DMS153 (cell line): ENCODE measurements at places on chromosomes 6 and 20.

DNA sequence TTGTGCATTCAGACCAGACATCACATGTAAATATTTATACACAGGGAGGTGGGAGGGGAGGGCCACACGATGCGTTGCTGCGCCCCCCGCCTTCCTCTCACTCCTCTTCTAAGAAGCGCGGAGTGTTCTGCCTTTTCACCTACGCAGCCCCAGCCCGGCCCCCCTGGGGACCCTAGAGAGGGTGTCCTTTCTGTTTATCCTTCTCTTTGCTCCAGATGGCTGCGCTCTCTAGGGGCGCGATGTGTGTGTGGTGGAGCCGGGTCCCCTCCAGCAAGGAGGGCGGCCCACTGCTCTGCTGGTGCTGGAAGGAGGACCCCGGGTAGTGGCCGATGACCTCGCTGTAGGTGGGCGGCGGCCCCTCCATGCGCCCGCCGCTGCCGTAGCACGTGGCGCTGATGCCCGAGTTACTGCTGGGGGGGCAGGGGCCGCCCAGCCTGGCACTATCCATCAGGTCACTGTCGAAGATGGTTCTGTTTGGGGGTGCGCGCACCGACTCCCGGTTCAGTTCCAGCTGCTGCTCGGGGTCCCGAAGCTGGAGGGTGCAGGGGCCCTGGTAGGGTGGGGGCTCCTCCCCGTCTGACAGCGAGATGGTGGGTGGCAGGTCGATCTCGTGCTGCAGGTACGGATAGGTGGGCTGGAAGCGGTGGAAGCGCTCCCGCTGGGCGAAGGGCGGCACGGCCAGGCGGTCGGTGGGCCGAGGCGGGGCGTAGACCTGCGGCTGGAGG, 31.8 kb upstream of the ZBP1 start:
- DNase-seq: no peak

DNA sequence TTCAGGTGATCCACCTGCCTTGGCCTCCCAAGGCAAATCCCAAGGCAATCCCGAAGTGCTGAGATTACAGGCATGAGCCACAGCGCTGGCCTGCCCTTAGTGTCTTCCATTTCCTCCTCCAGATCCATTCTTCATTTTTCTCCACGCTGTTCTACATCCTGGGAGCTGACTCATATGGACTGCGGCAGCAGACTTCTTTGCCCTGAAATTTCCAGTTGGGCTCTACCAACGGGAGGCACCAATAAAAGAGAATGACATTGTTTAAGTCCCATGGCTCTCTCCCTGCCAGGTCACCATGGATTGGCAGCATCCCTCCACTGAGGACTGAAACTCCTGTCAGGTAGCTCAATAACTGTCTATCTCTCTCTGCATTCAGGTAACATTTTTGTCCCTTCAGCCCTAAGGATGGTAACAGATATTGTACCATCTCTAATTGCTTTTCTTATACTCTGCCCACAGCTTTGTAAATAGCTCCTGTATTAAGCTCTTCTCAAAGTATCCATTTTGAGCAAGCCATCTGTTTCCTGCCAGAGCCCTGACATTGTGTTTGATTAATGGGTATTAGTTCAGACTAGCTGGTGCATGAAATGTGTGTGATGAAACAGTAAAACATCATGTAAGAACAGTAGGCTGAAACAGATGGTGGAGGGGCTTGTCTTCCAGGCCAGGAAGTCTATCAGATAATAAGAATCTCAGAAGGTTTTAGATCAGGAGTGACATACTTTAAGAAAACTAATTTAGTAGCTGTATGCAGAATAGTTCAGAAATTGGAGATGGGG, 3.6 kb downstream of the TBCC start:
- peak; percentile 86 for DNase-seq

DNA sequence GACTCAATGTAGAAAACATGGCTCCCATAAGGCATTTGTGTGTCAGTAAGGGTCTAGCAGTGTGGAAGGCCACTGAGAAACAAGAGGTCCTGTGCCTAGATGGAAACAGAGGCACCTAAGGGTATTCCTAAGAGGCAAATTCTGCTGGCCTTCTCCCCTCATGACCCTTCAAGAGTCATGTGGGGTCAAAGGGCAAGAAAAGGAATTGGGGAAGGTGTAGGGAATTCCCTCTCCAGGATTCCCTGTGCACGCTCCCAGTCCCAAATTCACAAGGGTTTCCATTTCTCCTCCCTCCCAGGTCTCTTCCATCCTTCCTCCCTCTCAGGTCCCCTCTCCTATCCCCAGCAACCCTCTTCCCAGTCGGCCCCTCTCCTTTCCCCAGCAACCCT, 568 bp downstream of the AGPAT1 start:
- no peak for DNase-seq

DNA sequence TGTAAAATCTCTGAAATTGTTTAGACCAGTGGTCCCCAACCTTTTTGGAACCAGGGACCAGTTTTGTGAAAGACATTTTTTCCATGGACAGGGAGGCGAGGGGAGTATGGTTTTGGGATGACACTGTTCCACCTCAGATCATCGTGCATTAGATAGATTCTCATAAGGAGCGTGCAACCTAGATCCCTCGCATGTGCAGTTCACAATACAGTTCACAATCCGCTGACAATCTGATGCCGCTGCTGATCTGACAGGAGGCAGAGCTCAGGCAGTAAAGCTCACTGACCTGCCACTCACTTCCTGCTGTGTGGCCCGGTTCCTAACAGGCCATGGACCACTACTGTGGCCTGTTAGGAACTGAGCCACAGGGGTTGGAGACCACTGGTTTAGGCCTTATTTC, 115.2 kb downstream of the EPM2A start:
- no peak for DNase-seq

DNA sequence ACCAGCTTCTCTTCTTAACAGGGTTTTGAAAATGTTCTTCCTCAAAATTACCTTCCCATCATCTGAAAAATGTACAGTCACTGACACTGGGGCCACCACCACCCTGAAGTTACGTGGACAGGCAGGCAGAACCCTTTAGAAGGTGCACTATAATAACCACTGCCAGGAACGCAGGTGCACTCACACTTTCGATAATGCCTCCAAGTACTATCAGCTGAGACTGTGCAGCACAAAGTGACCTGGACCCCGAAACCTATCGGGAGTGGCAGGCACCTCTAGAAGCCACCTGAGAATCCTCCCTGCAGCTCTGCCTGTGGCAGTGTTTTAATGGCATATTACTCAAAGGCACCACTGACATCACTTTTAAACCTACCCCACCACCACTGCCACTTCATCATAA, 66.4 kb downstream of the TRERF1 start:
- DNase-seq: no peak

DNA sequence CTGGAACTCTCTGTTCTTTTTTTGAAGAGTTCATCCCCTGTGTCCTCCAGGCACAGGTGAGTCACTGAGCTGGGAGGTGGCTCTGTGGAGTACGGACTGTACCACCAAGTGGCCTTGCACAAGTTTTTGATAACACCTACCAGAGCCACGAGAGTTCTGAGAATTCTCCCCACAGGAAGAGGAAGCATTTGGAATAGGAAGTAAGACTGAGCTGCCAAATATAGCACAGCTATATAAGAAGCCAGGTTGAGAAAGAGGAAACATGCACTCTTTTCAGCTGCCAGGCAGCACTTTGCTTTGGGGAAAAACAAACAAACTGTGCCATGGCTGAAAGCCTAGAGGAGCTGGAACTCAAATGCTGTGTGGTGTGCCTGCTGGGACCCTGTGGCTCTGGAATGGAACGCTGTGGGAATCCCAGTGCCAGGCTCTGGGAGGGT, 70.8 kb upstream of the RIPOR2 start:
- peak; percentile 81 for DNase-seq

DNA sequence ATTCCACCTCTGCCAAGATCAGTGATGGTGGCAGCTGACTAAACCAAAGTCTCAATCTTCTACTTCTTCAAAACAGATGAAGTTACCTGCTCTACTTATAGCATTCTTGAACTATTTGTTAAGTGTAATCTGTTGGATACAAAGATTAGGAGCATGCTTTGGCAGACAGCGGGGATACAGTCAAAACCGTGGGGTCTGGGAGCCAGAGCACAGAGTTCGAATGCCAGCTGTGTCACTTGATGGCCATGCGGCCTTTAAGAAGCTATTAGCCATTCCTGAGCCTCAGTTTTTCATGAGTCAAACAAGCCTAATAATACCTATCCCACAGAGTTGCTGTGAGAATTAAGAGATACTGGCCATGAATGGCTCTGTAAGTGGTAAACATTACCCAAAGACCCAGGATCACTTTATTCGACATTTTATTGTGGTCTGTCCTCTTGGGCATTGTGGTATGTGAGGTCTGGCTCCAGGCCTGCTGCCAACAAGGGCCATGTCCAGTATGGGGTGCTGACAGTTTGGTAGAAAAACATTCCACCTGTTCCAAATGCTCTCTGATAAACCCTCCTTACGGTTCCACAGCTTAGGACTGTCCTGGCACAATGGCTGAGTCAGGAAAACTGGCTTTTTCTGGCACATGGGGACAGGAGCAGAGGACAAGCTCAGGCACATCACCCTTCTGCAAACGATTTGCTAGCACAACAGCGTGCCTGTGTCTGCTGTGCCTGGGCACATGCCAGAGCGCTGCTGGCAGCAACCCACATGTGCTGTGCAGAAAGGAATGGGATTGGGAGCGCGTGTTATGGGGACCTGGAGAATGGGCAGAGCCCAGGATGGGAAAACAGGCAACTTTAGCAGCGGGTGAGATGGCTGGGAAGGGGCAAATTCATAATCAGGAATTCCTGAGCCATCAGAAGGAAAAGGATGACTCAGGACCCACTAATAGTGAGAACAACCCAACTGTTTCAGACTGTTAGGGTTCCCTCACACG, 15.7 kb upstream of the FAM83C start:
- DNase-seq: peak; percentile 41

GRCh38 chr6:113458368-113459010, 398.7 kb upstream of the MARCKS start:
- DNase-seq: no peak

DNA sequence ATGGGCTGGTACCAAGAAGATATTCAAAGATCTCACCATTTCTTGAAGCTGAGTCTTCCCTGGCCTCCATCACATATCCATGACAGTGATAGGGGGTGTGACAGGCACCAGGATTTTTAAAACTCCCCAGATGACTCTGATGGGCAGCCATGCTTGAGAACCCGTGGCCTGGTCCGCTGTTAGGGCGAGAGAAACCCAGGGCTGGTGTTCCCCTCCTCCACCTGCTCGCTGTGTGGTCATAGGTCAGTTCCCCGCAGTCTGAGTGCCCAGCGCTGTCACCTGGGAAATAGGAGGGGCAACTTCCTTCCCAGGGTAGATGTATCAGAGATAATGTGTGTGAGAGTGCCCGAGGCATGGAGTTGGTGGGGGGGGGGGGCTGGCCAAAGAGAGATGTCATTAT, 50.9 kb downstream of the TMEM242 start:
- no peak for DNase-seq

GRCh38 chr20:49387581-49387939, 94.9 kb downstream of the KCNB1 start:
- DNase-seq: no peak

- DNase-seq: no peak
Measured at GRCh38 chr6:52209770-52210169, 23.6 kb downstream of the IL17A start.

DNA sequence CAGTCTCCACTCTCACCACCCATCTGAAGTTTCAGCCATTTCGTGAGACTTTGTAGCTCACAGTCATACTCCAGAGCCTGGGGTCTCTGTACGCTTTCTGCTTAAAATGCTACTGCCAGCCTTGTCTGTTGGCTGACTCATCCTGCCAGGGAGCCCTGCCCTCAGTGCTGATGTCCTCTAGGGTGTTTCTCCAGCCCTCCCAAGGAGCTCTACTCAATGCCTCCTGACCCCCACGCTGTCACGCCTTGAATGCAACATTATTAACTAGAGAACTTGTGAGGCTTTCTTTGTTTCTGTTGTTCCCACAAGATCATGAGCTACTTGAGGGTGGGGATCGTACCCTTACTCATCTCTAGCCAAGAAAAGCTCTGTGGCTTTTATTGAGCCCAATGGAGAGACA, 20.1 kb downstream of the KIF16B start:
- no peak for DNase-seq

GRCh38 chr6:5132731-5133130, 47.6 kb downstream of the PPP1R3G start:
- DNase-seq: no peak

- DNase-seq: no peak
Measured at GRCh38 chr20:50421356-50422340, 88.5 kb upstream of the PTPN1 start.

DNA sequence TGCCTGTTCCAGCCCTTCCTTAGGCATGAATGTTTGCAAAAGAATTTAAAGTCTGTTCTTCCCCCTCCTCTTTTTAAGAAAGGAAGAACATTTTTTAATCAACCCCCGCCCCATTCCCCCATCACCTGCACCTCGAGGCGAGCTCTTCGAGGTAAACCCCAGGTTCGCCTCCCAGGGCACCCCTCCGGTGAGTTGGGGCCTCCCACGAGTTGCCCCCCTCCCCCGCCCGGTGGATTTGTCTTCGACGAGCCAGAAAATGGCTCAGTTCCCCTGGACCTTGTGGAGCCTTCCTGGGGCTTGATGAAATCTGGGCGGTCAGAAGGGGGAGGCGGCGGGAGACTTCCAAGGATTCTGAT, 256 bp upstream of the OVOL2 start:
- peak; percentile 45 for DNase-seq

GRCh38 chr6:104969785-104970581, 13.1 kb downstream of the LIN28B start:
- DNase-seq: no peak

DNA sequence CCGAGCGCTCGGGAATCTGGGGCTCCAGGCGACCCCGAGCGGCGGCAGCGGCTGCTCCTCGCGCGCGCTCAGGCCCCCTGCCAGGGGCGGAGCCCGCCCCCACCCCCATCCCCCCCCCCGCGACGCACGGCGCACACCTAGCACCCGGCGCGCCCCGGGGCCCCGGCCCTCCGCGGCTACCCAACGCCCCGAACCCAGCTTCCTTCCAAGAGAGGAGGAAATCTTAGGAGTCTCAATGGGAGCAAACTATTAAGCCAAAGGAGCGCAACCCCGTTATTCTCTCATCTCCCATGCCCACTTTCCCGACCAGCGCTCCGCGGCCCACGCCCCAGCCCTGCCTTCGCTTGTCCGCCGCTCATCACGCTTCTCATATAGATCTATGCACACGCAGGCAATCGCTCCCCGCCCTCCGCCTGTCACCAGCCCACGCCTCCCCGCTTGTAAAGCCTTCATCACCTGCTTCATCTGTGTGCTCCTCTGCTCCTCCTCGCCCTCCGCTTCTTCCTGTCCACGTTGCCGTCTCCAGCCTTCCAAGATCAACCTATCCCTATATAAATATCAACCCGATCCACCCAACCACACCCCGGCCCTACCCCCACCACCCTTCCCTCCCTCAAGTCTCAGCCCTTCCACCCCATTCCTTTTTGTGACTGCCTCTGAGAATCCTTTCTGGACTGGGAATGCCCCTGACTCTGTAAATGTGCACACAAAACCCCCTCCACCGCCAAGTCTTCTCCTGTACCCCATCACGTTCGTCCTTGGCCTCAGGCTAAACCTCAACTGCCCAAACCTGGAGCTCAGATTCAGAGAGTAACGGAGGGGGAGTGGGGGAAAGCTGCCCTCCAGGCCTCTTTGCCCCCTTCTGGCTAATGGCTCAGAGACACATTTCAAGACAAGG, at the start of gene DLK2:
DLK2 (minus strand) TSS at position 18 of the 898 bp plus-strand sequence. CDS start 723 bp downstream, outside the sequence.
- no peak for DNase-seq

DNA sequence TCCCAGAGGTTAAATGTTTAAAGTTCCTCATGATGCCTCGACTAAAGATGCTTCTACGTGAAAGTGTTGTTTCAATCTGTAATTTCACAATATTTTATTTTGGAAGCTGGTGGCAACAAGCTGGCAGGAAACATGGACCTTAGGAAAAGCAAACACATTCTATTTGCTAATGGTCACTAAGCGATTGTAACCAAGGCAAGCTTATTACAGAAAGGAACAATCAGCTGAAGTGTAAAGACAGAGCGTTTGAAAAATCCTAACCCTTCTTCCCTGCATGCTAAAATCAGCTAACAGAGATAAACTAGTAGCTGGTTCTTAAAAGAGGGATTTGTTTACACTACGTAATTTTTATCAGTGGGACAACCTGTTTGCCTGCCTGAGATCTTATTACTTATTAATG, 50.0 kb downstream of the IL20RA start:
- peak; percentile 95 for DNase-seq
